ENCODE measurements at places on chromosomes 4 and X.

DNA sequence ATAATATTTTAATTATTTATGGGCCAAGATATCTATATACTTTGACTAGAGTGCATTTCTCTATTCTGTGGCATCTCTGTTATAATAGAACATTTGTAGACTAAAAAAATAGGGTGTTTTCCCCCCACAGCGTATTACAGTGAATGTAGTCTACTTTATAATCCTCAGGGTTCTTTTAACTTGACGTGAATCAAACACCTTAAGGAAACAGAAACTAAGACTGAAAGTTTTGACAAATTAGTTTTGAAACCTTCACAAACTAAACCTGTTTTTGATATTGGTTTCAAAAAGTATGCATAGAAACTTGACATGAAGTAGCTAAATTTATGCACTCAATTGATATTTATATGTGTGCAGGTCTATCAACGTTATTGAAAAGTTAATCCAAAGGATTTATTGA lies 1963.1 kb upstream of the TENM3 start:
- DNase-seq: no peak

DNA sequence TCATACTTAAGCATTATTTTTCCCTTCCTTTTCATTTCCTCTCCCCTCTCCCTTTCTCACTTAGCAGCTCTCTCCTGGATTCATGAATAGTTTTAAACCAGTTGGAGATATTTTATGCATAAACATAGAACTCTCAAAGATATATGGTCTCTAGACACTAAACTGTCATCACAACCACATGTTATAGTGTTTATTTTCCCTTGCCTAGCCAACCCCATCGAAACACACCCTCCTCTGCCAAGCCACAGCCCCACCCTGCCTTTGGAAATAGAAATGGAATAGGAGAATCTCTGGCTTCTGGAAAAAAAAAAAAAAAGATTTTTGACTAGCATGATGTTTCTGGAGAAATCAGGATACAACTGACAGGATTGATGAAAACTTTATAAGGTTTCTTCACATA lies 64.8 kb upstream of the RBPJ start:
- DNase-seq: no peak

DNA sequence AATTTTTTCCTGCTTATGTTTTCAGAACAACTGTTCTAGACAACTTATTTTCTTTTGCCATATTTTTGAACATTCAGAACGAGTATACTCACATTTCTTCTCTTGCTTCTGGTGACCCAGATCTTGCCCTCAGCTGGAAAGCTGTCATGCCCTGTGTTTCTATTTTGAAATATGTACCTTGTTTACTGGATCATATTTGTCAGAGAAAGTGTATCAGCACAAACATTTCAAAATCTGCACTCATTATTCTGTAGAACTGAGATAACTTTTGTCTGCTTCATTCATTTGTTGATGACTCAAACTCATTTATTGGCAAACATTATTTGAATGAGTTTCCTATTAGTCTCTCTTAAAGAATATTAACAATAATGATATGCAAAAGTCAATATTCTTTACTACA lies 46.2 kb upstream of the FAM9A start:
- no peak for DNase-seq

DNA sequence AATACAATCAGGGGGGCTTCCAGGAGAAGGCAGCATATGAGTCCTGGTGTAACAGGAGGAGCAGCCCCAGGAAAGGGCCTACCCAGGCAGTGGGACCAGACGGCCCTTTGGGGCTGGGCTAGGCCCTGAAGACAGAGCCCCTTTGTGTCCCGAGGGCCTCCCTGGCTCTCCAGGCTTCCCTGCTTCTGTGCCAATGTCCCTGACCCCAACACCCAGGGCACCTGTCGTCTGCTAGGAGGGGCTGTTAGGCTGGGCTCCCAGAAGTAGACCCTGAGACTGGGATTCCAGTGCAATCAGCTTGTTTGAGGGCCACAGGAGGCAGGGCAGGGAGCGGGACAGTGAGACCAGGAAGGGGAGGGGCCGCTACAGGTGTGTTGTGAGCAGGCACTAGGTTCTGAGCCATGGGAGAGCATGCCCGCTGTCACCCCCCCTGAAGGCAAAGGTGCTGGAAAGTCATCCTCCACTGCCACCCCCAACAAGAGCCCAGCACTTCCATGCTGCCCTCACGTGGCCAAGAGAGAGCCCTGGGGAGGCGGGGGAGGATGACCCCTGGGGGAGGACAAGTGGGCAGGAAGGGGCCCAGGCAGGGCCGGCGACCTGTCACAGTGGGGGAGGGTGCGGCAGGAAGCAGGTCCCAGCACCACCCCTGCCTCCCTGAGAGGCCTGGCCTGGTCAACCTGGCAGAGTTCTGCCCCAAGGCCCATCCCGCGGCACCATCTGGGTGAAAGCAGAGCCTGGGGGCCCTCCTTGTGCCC lies 64.8 kb downstream of the ADRA2C start:
- no peak for DNase-seq

DNA sequence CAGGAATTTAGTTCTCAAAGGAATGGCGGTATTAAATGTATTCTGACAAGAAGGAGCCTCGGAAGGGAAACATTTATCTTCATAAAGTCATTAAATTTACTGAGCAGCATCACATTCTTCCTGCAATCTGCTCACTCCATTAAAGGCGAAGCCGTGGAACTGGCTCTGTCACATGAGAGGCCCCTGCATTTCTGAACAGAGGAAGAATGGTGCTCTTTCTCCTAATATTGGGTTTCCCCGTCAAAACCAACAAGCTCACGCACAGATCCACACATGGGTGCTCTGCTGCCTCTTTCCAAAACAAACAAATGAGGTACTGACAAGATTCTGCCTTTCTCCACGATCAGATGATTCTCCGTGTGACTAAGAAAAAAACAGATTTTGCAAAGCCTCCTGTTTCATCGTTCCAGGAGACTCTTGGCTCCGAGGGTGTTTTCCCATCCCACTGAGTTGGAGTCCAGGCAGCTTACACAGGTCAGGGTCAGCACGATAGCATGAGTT lies 191.2 kb downstream of the IDS start:
- DNase-seq: no peak

GRCh38 chrX:87425618-87426017 lies 92.0 kb upstream of the KLHL4 start:
- no peak for DNase-seq

- no peak for DNase-seq
Observed at GRCh38 chrX:129632443-129632842, 22.3 kb downstream of the APLN start.

DNA sequence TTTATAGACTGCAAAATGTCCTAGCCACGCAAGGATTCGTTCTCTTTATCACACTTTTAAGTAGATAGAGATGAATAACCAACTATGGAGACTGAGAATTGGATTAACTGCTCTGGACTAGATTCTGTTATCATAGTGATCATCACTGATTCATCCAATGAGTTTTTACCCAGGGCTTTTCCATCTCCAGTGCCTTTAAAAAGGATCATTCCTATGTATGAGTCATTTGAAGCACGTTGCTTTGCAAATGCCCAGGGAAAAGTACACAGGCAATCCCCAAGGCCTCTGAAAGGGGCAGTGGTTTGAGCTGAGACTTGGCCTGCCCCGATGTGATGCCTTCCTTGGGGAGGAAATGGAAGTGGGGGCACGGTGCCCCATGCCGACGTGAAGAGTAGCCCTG lies 122.7 kb upstream of the PSAPL1 start:
- DNase-seq: no peak

Data from stimulated activated CD4-positive, alpha-beta T cell treated with anti-CD3 and anti-CD28 coated beads, Interleukin-2, amount 100 ng/mL, for 24 hours (primary cell).